ENCODE measurements at places on chromosomes 7 and 10. TPM values are rescaled to one million over a fixed set of nuclear protein-coding genes. Genes with fewer than 3 reads are reported as not detected.

The METTL27 gene
- 2.3 TPM for total RNA-seq

The NXPH1 gene
- 1.0 TPM for total RNA-seq

The FZD8 gene
- 3.5 TPM for total RNA-seq

The SLC29A4 gene
- total RNA-seq, result 32.5 TPM

The WDR37 gene
- total RNA-seq, result 19.5 TPM

The PON1 gene
- not detected for total RNA-seq

The HECTD2 gene
- total RNA-seq, result 23.2 TPM

The TRIM74 gene
- 1.8 TPM for total RNA-seq

The GPR37 gene
- total RNA-seq, result 6.0 TPM

The FZD1 gene
- total RNA-seq, result 9.2 TPM

The WDR86 gene
- 29.8 TPM for total RNA-seq

The IGFBP3 gene
- 40.2 TPM for total RNA-seq

The CHST3 gene
- 24.5 TPM for total RNA-seq

The ATOH7 gene
- total RNA-seq, result 0.20 TPM

The NOC3L gene
- total RNA-seq, result 25.7 TPM

The PAX4 gene
- not detected for total RNA-seq

The SKIDA1 gene
- total RNA-seq, result 53.0 TPM

The FXYD4 gene
- not detected for total RNA-seq

The ZWINT gene
- 109 TPM for total RNA-seq

The KNDC1 gene
- total RNA-seq, result 4.0 TPM

The MCM10 gene
- 76.3 TPM for total RNA-seq

The FAM171A1 gene
- 70.4 TPM for total RNA-seq

The EPO gene
- 0.23 TPM for total RNA-seq

The CLEC2L gene
- total RNA-seq, result 0.65 TPM

The NPY4R2 gene
- total RNA-seq, result not detected

The HMX2 gene
- not detected for total RNA-seq

The EXOSC1 gene
- total RNA-seq, result 41.8 TPM

The CPED1 gene
- 4.3 TPM for total RNA-seq

The IL6 gene
- total RNA-seq, result not detected

The GNAT3 gene
- total RNA-seq, result not detected

The ARMC3 gene
- total RNA-seq, result 1.5 TPM

The TDRD1 gene
- not detected for total RNA-seq

The GPR15LG gene
- total RNA-seq, result not detected

The MYPN gene
- not detected for total RNA-seq

The PIP gene
- total RNA-seq, result not detected

The INHBA gene
- not detected for total RNA-seq

The C10orf95 gene
- total RNA-seq, result 0.27 TPM

The BTBD16 gene
- total RNA-seq, result not detected

The LRRC17 gene
- total RNA-seq, result 35.8 TPM

All from neural crest cell (in vitro differentiated cells).